Activated CD4-positive, alpha-beta T cell treated with anti-CD3 and anti-CD28 coated beads, Interleukin-2, amount 50 U/mL, for 1 hour (primary cell): ENCODE measurements at places on chromosomes 3 and 15.

DNA sequence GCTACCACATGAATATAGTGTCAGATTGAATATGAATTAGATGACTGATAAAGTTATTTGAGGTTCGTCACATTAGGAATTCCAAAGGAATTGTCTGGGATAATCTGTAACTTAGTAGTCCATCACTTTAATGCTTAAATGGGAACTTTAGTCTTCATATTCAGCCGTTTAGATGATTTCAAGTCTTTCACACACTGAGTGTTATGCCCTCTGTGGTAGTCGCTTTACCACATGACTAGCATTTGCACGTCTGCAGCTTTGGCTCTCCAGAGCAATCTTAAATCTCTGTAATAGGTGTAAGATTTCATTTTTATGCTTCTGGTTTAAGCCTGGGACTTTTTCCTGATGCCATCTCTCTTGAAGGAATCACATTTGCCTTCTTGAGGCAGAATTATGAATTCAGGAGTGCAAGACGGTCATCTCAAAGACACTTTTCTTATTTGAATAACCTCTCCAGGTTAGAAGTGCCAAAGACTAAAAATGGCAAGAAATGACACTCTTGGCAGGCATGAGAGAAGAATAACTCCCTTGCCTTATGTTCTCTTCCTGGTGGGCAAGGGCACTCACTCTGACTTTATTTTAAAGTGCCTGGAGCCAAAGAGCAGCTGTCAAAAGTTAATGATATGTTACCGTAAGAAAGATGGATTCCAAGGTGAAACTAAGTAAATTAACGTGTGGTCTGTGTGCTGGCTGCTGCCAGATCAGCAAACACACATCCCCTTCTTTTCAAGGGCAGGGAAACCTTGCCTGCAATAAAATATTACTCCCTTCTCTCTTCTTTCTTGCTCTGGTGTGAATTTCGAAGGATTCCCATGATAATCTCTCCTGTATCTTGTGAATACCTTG is 153.3 kb downstream of the B3GALNT1 start:
- DNase-seq, result no peak

DNA sequence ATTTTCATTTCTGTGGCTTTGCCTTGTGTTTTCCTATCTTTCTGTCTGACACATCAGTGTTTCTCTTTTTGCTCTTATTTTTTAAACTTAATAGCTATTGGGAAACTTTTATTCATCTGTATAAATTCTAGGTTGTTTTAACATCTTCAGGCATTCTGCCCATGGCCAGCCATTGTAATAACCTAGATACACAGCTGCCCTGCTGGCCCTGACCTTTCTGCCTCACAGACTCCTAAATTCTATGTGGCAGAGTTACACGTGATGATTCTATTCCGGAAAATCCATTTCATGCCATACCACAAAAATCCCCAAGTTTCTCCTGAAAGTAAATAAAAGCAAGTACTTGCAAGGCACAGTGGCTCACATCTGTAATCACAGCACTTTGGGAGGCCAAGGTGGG is 150.1 kb downstream of the UACA start:
- DNase-seq, result no peak

DNA sequence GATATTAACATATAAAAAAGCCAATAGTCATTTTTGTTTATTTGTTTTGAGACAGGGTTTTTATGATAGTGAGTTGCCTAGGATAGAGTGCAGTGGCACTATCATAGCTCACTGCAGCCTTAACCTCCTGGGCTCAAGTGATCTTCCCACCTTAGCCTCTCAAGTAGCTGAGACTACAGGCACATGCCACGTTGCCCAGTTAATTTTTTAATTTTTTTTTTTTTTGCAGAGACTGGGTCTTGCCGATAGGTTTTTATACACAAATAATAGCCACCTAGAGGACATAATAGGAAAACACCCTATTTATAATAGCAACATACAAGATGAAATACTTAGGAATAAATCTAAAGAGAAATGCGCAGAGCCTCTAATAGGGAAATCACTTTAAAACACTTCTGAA is 13.3 kb downstream of the EIF3J start:
- no peak for DNase-seq

DNA sequence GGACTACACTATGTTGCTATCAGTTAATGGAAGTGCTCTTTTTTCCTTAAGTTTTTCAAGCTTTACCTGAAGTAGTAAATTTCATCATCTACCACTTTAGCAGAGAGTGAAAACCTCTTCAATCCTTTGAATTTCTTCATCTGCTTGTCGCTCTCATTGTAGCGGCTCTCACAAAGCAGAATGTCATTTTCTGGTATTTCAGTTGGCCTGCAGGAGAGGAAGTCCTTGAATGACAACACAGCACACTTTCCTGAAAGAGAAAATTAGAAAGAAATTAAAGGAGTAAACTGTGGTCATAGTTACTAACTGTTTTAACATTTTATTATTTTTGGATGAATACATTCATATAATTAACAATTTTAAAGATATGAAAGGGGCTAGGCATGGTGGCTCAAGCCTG is 27.6 kb downstream of the UQCC5 start:
- no peak for DNase-seq

DNA sequence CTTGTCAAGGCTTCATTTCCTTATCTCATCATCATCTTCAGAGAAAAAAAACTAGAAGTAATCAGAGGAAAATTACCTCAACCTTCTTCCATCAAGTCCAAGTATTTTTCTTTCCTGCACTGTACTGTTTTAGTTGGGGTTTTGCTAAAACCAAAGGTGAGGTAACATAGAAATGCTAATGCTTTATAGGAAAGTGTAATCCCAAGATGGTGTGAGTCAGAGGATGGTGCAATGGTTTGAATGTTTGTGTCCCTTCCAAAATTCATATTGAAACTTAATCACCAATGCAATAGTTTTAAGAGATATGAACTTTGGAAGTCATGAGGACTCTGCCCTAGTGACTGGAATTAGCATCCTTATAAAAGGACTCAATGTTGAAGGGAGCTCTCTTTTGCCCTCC is 79.5 kb downstream of the KBTBD8 start:
- no peak for DNase-seq

GRCh38 chr3:45064512-45065372 is 38.6 kb downstream of the CLEC3B start:
- no peak for DNase-seq

DNA sequence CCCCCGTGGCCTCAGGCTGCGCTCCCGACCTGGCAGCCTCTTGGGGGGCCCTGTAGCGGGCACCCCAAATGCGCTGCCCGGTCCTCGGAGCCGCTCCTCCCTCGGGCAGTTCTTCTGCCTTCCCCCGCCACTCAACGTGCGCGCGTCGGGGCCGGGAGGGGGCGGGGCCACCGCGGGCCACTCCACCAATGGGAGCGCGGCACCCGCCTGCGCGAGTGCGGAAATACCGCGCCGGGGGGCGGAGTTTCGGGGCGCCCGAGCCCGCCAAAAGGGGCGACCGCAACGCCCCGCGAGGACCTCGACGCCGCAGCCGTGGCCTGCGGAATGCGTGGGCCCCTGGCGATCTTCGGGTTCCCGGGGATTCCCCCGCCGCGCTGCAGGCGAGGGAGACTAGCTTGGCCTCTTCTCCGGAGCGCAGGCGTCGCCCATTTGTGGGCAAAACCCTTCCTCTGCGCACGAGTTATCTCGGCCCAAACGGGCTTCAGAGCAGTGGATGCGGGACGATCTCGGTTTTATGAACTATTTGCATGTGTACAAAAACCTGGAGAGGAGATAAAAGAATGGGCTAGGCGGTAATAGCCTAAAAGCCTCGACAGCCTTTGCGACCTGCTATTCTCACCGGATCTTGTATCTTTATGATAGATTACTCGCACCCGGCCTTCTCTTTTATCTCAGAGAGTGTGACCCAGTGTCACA is at the start of gene TASOR:
Gene TASOR, minus strand, starts transcription at position 144 of the 696 bp plus-strand sequence. CDS start 259 bp downstream, outside the sequence.
- peak; percentile 82 for DNase-seq

DNA sequence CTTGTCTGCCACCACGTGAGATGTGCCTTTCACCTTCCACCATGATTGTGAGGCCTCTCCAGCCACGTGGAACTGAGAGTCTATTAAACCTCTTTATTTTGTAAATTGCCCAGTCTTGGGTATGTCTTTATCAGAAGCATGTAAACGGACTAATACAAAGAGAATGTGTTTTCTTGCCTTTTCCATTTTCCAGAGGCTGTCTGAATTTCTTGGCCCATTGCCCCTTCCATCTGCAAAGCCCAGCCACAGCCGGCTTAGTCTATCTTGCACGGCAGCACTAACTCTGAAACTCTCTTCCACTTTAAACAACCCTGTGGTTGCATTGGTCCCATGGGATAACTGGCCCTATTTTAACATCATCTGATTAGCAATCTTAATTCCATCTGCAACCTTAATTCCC is 215.3 kb downstream of the LRTM1 start:
- DNase-seq, result no peak

GRCh38 chr3:187450431-187451190 is 82.4 kb downstream of the RTP4 start:
- DNase-seq, result no peak

GRCh38 chr3:54426381-54426780 is 304.0 kb downstream of the CACNA2D3 start:
- no peak for DNase-seq

GRCh38 chr3:127144631-127145030 is 48.3 kb upstream of the PRR23E start:
- DNase-seq, result no peak

DNA sequence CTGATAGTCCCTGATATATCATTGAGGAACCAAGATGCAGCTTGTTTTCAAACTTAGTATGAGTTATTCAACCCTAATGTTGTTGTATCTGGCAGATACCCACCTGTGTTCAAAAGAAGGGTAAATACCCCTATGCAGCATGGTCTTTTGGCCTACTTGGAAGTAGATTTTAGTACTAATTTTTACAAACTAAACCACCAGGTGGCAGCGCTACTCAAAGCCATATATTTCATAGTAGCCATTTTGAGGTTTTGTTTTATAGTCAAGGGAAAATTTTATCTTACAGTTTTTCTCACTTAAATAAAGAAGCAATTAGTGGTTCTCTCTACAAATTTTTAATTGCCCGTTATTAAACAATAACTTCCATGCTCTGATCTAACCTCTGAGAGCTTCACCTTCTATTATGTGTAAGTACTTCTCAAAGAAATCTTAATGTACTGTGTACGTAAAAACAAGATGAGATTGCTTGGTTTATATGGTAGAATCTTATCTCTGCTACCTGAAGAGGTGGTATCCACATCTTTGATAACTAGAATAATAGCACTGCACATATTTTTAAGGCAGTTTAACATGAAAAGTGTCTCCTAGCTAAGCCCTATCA is 31.5 kb upstream of the MLF1 start:
- peak; percentile 34 for DNase-seq

DNA sequence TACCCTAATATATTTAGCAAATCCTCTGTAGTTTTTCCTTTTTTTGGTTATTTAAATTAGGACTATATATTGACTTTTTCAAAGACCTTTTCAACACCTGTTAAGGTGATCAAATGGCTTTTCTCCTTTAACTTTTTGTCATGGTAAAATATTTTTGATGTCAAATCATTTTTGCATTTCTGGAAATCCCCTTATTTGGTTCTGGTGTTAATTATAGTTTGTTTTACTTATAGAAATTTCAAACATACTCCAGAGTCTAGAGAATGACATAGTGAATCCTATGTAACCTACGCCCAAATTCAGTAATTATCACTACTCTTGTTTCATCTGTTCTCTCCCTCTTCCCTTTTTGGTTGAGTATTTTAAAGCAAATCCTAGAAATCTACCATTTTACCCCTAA is 121.3 kb upstream of the TBL1XR1 start:
- DNase-seq, result no peak

GRCh38 chr15:63408524-63408923 is 26.9 kb upstream of the CA12 start:
- no peak for DNase-seq

DNA sequence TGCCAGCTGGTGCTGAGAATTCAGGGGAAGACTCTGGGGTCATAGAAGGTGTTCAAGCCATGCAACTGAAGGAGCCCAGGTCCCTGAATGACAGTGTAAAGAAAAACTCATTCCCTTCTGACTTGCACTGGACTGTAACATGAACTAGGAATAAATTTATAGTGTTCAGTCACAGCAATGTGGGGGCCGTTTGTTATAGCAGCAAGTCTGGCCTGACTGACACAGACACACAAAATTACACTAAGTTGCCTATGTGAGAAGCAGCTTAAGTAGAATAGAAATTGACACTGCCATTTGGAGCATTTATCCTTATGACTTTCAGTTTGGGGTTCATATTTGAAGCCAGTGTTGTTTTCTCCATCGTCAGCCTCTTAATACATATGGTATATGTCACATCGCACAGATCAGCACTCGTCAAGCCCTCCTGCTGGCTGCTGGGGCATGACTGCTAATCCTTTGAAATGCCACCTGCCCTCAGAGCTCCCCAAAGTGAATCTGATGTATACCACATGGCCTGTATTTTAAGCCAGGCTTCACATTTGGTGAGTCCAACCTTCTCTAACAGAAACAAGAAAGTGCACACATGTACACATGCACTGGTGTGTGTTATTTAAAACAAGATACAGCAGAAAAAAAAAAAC is 17.1 kb upstream of the HEG1 start:
- no peak for DNase-seq

- no peak for DNase-seq
Measured at GRCh38 chr3:32004113-32004765, 22.7 kb downstream of the ZNF860 start.

DNA sequence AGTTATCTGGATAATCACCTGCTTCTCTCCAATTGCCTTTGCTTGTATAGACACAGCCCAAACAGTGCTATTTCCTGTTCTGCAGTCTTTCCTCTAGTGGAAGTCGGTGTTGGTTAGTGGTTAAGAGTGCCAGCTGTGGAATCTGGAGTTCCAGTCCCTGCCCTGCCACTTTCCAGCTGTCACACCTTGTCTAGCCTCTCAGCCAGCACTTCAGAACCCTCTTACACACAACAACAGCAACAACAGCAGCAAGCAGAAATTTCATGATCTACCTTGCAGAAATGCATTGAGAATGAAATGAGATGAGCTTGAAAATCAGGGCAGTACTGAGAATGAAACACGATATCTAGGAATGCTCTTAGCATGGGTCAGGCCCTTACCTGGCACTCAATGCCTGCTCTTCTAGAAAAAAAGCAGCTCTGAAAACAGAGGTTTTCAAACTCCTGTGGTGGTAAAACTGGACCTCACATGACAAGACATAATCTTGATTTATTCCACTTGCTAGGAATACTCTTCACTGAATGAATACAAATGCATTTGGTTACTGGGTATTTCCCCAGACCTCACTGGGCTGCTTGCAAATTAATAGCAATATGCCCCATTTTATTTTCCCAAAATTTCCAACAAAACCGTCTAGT is 3.3 kb upstream of the WNT5A start:
- no peak for DNase-seq

GRCh38 chr3:48474619-48475018 is 28.1 kb downstream of the ATRIP start:
- DNase-seq, result no peak

GRCh38 chr3:66297900-66298299 is 77.1 kb downstream of the SLC25A26 start:
- no peak for DNase-seq

GRCh38 chr15:71189718-71190117 is 74.4 kb downstream of the THSD4 start:
- no peak for DNase-seq
